ENCODE measurements at places on chromosomes 7 and 10. TPM values are rescaled to one million over a fixed set of nuclear protein-coding genes. Genes with fewer than 3 reads are reported as not detected.

SFTPA2 gene
- total RNA-seq: not detected

CLCN1 gene
- total RNA-seq: not detected

PLEKHA8 gene
- total RNA-seq: 4.1 TPM

HTRA1 gene
- 49.6 TPM for total RNA-seq

TSPAN33 gene
- total RNA-seq: 2.6 TPM

GNAI1 gene
- 35.7 TPM for total RNA-seq

GATA3 gene
- 0.29 TPM for total RNA-seq

ATOH7 gene
- total RNA-seq: not detected

DNAJC2 gene
- total RNA-seq: 7.5 TPM

ZNF239 gene
- 5.1 TPM for total RNA-seq

TMEM139 gene
- total RNA-seq: not detected

C10orf53 gene
- not detected for total RNA-seq

DRGX gene
- not detected for total RNA-seq

TCAF2 gene
- total RNA-seq: 0.89 TPM

ADRB1 gene
- not detected for total RNA-seq

CALCR gene
- total RNA-seq: not detected

LAMB1 gene
- 154 TPM for total RNA-seq

PIK3CG gene
- under 0.01 TPM for total RNA-seq

SPDYE8 gene
- not detected for total RNA-seq

PRRT4 gene
- not detected for total RNA-seq

TAC1 gene
- not detected for total RNA-seq

SLC29A4 gene
- 0.86 TPM for total RNA-seq

VKORC1L1 gene
- 9.8 TPM for total RNA-seq

HILPDA gene
- total RNA-seq: 7.8 TPM

TBC1D12 gene
- total RNA-seq: 4.3 TPM

PALD1 gene
- under 0.01 TPM for total RNA-seq

NPSR1 gene
- not detected for total RNA-seq

ANXA8 gene
- 1.8 TPM for total RNA-seq

C1GALT1 gene
- 47.9 TPM for total RNA-seq

ADCYAP1R1 gene
- total RNA-seq: not detected

STAM gene
- 20.7 TPM for total RNA-seq

TMEM236 gene
- not detected for total RNA-seq

PAX2 gene
- not detected for total RNA-seq

TAF5 gene
- total RNA-seq: 2.9 TPM

OR6V1 gene
- not detected for total RNA-seq

WASHC2C gene
- 19.3 TPM for total RNA-seq

MMD2 gene
- total RNA-seq: not detected

MGAM2 gene
- total RNA-seq: not detected

MRM2 gene
- total RNA-seq: 18.2 TPM

RBM20 gene
- under 0.01 TPM for total RNA-seq

SHTN1 gene
- total RNA-seq: 1.6 TPM

SP4 gene
- total RNA-seq: 4.1 TPM

LEP gene
- not detected for total RNA-seq

SEPTIN7 gene
- 157 TPM for total RNA-seq

Measured in myometrial cell (primary cell).